ENCODE measurements at places on chromosomes 5 and 9.

GRCh38 chr5:173802670-173803165 is 85.4 kb upstream of the CPEB4 start:
- DNase-seq, result peak; percentile 28

- DNase-seq, result no peak
Observed at GRCh38 chr5:76305269-76305668, 97.8 kb upstream of the IQGAP2 start.

GRCh38 chr5:180126716-180127681 is 55.4 kb upstream of the RNF130 start:
- no peak for DNase-seq

DNA sequence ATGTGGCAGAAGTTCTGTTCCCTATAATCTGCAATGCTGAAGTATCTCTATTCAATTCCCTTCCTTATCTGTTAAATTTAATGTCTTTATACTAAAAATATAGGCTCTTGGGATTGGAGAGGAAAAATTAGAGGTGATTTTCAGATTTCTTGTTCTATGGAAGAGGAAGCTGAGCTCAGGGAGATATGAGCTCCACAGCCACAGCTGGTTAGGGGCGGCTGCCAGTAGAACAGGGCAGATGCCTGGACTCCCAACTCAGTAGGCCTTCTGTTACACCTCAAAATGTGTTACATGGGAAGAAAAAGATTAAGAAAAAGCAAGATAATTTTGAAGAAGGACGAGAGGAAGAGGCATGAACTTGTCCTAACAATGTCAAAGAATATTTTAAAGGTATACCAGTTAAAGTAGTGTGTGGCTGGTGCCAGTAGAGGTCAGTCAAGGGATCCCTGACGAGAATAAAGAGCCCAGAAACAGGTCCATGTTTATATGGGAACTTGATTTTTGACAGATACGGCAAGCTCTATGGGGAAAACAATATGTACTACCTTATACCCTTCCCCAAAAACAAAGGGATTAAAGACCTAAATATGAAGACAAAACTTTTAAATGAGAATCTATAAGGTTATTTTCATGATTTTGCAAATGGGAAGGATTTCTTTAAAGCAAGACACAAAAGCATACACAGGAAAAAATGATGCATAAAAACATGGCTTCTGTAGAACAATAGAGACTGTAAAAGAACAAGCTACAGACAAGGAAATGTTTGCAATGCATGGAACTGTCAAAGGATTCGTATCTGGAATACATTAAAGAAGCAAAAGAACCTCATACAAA is 28.7 kb downstream of the DNAJC21 start:
- DNase-seq, result peak; percentile 51

- DNase-seq, result peak; percentile 92
Observed at GRCh38 chr5:61051267-61051666, 106.3 kb downstream of the NDUFAF2 start.

GRCh38 chr5:172659909-172660628 is 19.0 kb downstream of the NEURL1B start:
- peak; percentile 87 for DNase-seq

GRCh38 chr5:79284846-79285245 is 48.9 kb downstream of the JMY start:
- peak; percentile 13 for DNase-seq

GRCh38 chr5:130693509-130693908 is 471.5 kb downstream of the HINT1 start:
- no peak for DNase-seq

GRCh38 chr9:83920469-83920926 is 734 bp downstream of the KIF27 start:
- DNase-seq, result peak; percentile 40

GRCh38 chr5:82859451-82860140 is 217.6 kb downstream of the TMEM167A start:
- DNase-seq, result no peak

DNA sequence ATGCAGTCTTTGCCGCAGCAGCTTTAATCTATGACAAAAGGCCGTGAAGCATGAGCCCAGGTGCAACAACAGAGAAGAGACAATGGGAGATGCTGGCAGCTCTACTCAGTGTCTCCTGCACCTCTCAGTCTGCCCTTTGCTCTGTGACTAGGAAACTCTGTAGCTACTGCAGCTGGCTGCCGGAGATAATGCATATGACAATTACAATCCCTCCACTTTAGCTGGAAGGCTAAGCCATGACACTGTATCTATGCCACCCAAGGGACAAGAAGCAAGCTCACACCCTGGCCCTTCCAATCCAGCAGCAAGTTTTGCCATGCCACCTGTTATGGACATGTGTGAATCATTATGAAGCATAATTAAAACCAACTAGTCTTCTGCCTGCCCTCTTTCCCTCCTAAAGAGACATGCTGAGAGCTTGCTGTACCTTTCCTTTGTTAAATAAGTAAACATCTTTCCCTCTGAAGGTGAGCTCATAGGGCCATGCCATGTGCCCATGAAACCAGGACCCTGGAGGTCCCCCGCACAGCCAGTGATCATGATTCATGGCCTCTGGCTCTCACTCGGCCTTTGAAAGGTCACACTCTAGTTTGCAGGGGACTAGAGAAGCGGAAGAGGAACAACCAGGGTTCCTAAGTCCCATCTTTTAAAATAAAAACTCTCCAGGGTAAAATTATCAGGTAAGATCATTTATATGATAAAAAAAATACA is 219.4 kb downstream of the SPOCK1 start:
- DNase-seq, result no peak

DNA sequence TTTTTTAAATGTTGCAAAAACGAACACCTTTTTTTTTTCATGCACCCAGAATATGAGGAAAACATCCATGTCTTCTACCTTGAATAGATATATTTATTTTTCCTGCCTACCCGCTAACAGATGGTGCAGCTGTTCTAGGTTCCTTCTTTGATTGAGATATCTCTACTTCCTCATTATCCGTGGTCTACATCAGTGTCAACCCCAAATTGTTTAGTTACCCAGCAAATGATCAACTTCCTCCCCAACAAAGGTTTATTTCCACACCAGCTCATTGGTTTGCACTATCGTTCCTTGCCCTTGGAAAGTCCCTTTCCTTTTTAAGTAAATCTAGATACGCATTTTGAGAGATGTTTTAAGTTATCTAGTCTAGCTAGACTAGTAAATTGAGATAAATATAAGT is 166.4 kb downstream of the PRR16 start:
- DNase-seq, result no peak

DNA sequence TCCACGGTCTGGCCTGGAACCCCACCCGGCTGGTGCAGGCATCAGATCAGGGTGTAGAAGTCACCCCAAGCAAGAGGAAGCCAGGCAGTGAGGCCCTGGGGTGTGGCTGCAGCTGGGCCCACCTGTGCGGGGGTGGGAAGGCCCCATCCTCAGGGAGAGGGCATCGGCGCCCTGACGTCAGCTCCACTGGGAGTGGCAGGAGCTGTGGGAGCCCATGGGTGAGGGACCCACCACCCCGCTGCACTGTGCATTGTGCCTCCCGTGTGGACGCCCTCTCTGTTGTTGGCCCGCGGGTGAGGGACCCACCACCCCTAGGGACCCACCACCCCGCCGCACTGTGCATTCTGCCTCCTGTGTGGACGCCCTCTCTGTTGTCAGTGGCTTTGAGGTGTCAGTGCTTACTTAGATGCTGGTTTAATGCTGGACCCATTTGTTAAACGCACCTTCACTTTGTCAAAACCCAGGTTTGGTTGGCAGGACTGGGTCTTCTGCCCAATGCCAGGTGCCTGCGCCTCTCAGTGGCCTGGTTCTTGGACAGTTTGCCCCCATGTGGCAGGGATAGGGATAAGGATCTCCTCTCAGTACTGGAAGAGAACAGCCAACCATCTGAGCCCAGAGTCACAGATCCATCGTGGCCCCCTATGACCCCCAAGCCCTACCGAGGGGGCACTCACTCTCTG is 6.9 kb upstream of the EXOC3 start:
- peak; percentile 52 for DNase-seq

DNA sequence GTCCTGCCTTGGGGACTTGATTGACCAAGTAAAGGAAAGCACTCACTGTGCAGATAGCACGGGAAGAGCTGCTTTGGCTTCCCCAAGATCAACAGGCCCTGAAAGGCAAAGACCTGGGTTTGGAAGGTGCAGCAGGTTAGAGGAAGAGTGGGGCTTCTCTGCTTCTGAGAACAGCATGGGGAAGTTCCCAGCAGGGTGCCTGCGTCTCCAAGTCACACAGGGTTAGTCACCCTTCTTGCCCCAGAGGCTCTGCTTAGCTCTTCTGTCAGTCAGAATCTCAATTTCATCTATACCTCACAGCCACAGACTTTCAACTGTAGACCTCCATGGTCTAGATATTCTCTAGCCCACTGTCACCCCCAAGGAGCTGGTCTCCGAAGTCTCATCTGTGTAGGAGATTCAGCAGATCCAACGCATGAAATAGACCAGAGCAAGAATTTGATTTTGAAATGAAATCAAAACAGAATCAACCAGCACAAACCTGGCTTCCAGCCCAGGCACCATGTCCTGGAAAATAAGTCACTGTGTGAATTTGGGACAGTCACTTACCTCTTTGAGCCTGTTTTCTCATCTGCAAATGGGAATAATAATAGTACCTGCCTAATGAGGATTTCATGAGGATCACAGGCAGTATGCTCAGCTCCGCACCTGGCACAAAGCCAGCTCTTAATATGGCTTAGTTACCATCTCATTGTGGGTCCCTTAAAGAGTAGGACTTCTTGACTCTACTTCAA is 64.0 kb downstream of the SFXN1 start:
- DNase-seq, result no peak

DNA sequence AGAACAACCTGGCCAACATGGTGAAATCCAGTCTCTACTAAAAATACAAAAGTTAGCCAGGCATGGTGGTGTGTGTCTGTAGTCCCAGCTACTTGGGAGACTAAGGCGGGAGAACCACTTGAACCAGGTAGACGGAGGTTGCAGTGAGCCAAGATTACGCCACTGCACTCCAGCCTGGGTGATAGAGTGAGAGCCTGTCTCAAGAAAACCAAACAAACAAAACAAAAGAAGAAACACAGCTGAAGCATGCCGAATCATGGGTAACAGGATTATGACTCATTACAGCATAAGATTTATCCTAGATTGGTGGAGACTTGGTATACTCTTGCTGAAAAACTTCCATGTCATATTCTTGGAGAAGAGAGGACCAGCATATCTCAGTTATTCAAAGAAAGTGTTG is 236.7 kb upstream of the CCNH start:
- no peak for DNase-seq

DNA sequence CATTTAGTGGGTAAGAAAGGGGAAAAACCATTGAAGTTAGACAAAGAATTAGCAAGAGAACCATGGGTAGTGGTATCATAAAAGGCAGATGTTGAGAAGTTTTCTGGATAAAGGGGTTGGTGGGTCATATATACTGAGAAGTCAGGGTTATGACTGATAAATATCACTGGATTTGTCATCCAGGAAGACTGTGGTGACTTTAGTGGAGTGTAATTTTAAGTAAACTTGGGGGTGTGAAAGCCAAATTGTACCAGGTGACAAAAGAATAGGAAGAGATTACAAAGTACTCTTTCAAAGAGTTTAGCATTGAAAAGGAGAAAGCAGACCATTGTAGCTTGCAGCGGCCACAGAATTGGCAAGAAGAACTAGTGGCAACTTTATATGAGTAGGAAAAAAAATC is 315.2 kb upstream of the DMAC1 start:
- DNase-seq, result no peak

- no peak for DNase-seq
Observed at GRCh38 chr5:159206818-159207217, 2.5 kb downstream of the RNF145 start.

GRCh38 chr5:177100714-177101121 is 14.0 kb downstream of the FGFR4 start:
- peak; percentile 67 for DNase-seq

GRCh38 chr5:75053304-75054133 is 1.2 kb upstream of the GCNT4 start:
- DNase-seq, result peak; percentile 82

- no peak for DNase-seq
Observed at GRCh38 chr5:173583346-173583745, 33.1 kb downstream of the BOD1 start.

DNA sequence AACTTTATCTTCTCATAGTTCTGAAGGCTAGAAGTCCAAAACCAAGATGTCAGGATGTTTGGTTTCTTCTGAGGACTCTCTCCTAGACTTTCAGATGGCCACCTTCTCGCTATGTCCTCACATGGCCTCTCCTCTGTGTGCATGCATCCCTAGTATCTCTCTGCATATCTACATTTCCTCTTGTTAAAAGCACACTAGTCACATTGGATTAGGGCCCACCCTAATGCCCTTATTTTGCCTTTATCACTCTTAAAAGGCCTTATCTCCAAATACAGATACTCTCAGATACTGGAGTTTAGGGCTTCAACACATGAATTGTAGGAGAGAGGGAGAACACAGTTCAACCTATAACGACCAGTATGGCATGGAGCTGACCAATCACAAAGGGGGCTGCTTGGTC is 151.7 kb downstream of the PRELID2 start:
- no peak for DNase-seq

- DNase-seq, result no peak
Observed at GRCh38 chr5:112142769-112143270, 276.3 kb downstream of the EPB41L4A start.

DNA sequence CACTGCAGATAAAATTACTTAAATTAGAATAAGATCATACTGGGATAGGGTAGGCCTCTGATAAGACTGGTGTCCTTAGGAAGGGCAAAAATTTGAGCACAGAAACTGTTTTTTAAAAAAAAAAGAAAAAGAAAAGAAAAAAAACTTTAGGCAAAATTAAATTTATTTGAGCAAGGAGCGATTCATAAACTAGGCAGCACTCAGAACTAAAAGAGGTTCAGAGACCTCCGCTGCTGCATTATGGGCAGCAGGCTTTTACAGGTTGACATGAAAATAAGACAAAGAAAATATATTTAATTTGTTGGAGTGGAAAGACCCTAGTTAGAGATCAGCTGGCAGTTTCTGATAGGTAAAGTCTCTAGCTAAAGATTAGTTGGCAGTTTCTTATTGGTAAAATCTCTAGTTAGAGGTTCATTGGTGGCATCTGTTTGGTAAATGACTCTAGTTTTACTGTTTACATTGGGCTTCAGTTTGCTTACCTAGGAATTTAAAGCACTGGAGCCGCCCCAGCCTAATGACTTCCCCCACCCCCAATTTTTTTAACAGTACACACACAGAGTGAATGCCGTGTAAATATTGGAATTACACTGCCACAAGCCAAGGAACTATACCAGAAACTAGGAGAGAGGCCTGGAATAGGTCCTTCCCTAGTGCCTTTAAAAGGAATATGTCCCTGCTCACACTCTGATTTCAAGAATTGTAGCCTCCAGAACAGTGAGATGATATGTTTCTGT is 4.5 kb upstream of the PLPP6 start:
- no peak for DNase-seq

- peak; percentile 93 for DNase-seq
Observed at GRCh38 chr5:116032094-116032517, at the start of gene ARL14EPL. TSS of gene ARL14EPL (plus strand) at chr5:116032472. CDS start at chr5:116051466, 18,994 bp downstream.

DNA sequence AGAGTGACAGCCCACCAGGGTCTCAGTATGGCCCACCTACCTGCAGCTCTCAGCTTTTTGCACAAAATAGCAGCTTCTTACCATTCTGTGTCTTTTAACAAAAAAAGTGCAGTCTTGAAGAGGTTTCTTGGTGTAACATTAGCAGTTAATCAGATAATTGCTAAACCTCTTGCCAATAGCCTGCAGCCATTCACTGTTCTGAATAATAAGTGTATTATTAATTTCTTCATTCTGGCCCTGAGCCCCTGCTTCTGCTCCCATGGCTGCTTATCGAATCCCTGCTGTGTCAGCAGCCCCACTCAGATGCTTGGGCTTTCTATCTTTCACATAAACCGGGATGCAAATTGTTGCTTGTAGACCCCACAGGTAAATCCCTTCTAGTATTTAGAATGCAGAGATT is 485.9 kb downstream of the CAAP1 start:
- DNase-seq, result no peak

- no peak for DNase-seq
Observed at GRCh38 chr5:1358726-1359025, 13.8 kb upstream of the CLPTM1L start.
